Stimulated activated CD4-positive, alpha-beta T cell treated with anti-CD3 and anti-CD28 coated beads, Interleukin-4, amount 100 ng/mL, for 48 hours (primary cell): ENCODE measurements at places on chromosomes 13 and 19.

DNA sequence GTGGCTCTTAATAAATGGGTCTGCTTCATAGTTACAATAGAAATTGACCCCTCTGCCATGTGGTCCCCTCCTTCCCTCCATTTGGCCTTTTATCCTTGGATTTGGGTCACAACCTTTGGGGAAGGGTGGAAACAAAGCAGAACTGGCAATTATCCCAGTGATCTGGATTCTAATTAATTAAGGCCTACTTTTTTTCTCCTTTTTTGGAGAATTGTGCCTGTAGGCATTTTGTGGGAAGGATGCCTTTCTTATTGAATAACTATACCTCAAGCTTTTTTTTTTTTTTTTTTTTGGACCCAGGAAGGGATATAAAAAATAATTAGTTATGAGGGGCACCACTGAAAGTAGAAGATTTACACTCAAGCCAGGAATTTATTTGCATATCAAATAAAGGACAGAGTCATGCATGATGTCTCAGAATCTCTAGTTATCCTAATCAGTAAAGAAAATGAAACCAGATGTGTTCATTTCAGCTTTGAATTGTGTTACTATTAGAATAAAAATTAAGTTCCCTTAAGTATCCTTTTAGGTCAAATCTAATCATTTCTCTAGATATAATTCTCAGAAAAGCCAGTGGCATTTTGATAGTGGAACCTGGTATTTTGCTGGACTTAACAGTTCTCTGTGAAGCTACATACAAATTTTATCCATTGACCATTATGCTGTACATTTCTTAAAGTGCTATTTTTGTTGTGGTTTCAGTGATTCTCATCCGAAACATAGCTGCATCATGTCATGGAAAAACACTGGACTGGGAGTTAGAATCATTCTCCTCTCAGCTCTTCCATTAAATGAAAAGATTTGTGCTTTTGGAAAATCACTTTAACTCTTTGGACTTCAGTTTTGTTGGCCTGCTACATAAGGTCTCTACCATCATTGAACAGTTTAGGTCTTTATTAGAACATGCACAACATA lies 129.3 kb downstream of the KCNRG start:
- DNase-seq = no peak

DNA sequence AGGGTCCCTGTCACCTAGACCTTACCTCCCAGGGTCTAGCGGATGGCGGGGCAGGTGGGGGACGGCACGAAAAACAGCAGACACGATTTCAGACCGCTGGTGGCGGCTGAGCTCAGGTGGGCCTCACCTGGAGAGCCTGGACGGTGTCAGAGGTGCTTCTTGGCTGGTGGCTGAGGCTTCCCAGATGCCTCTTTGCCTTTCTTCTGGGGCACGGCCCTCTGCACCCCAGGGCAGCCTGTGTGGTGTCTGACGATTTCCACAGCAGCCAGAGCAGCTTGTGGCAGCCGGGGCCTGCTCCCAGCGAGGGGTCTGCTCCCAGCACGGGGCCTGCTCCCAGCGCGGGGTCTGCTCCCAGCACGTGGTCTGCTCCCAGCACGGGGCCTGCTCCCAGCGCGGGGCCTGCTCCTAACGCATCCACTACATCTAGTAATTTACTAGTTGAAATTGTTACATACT lies 66.7 kb downstream of the ATP11A start:
- no peak for DNase-seq

- DNase-seq = peak; percentile 73
Measured at GRCh38 chr13:95191821-95192563, 109.3 kb downstream of the ABCC4 start.

GRCh38 chr19:2239771-2240770 lies 3.4 kb downstream of the SF3A2 start:
- no peak for DNase-seq

- DNase-seq = no peak
Measured at GRCh38 chr13:30985637-30986205, 53.3 kb downstream of the TEX26 start.

GRCh38 chr19:1383017-1383311 lies 743 bp upstream of the NDUFS7 start:
- DNase-seq = no peak

- no peak for DNase-seq
Measured at GRCh38 chr19:32098968-32099367, 246.4 kb upstream of the ZNF507 start.

DNA sequence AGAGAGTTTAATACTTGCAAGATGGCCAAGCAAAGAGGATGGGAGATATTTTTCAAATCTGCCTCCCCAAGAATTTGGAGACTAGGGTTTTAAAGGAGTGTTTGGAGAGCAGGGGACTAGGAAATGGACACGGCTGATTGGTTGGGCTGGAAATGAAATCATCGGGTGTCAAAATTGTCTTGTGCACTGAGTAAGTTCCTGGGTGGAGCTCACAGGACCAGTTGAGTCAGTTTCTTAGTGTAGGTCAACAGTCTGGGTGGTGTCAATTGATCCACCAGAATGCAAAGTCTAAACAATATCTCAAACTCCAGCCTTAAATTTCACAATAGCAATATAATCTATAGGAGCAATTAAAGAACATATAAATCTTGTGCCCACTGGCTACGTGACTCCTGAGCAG lies 23.0 kb upstream of the CEACAM4 start:
- DNase-seq = no peak

- DNase-seq = no peak
Measured at GRCh38 chr13:66849706-66850105, 380.4 kb downstream of the PCDH9 start.

- DNase-seq = no peak
Measured at GRCh38 chr19:15479391-15480345, at the start of gene PGLYRP2. PGLYRP2 (minus strand) TSS chr19:15479501; CDS start chr19:15479371, 130 bp downstream.

- no peak for DNase-seq
Measured at GRCh38 chr19:29819300-29819699, 7.5 kb downstream of the CCNE1 start.

- no peak for DNase-seq
Measured at GRCh38 chr19:4441994-4442818, 15.4 kb downstream of the UBXN6 start.
